MM.1S (cell line): ENCODE measurements at places on chromosomes 2 and 18.
A peak's percentile ranks its signal among the peaks of the same experiment; 100 is the strongest.

- no peak for DNase-seq
These were observed 422.5 kb downstream of the LPIN1 start for GRCh38 chr2:12168791-12169388.

DNA sequence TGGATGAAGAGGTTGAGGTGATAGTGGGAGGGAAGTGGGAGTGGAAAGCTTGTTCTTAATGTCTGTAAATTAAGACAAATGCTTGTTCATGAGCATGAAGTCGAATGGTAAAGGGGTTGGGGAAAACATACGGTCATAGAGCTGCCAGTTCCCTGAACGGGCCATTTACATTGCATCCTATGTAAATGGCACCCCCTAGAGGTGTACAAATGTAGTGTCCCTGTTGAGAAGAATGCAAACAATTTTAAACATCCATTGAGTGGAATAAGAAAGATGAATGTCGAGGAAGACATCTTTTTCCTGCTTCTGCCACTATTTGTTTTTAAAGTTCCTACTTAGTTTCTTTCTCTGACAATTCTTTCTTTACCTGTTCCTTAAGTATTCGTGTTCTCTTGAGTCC lies 155.7 kb downstream of the RDH14 start:
- no peak for DNase-seq

DNA sequence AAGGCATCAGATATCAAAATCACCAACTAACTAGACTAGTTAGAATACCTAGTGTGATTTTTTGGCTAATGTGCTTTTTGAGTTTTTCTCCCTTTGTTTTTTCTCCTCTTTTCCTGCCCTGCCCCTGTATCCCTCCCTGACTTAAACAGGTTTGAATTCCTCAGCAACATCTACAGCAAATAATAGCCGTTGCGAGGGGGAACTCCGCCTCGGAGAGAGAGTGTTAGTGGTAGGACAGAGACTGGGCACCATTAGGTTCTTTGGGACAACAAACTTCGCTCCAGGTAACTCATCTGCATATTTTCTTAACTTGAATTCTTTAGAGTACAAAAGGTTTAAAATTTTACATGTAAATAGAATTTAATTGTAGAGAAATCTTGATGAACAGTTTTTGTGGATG lies 45.0 kb downstream of the CLIP4 start:
- no peak for DNase-seq

- no peak for DNase-seq
These were observed 235.3 kb downstream of the DYM start for GRCh38 chr18:49225160-49225559.

DNA sequence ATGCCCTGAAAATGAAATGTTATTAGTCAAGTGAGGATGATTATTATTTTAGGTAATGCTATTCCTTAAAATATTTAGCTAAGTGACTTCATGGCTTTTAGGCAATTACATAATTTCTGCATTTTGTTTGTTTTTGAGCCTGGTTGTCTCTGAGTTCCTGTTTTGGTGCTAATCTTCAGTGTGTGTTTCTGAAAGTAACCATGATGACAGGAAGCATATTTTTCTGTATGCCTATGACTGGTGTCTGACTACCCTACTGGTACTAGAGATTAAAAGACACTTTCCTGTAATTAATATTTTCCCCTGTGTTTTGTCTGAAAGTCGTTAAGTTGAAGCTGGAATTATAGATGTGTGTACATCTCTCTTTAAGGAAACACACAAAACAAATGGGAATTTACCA lies 295.0 kb upstream of the SPRED2 start:
- DNase-seq = no peak

- peak; percentile 79 for DNase-seq
These were observed 31.4 kb upstream of the CHN1 start for GRCh38 chr2:175036582-175037018.

GRCh38 chr2:197793456-197793855 lies 8.3 kb upstream of the BOLL start:
- DNase-seq = no peak

DNA sequence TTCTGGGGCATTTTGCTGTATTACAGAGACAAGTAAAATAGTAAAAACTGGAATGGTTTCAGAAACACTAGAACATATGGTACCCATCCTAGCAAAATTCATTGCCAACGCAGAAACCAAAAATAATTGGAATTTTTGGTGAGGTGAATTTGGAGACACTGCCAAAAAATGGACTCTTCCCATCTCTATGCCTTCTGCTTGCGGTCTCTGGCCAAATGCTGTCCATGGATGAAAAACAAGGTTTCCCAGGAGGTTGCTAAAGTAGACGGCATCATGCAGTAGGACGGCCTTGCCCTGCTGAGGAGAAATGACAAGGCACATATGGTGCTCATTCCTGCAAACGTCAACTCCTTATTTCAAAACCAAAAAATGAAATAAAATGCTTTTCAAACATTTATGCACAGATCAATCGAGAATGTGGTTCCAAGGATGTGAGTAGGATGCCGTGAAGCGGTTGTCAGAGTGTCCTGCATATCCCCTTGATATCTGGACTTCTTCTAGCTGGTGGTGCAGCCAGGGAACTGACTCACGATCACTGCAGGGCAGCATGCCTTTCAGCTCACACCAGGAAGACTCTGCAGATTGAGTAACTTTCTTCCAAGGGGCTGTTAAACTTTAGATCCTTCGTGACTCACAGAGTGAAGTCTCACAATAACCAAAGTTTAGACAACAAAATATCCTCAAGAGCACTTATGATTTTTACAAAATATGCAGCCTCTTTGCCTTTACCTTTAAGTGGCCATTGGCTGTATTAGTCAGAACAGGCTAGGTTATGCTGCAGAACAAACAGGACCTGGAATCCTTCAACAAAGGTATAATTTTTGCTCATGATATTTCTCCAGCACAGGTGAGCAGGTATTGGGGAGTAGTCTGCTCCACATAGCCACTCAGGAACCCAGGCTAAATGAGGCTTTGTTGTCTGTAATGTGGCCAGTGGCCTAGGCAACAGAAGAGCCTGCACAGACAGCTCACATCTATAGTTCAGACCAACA lies 149.4 kb upstream of the NDUFV2 start:
- no peak for DNase-seq
